Hypothalamus (tissue), 51 donors: ENCODE measurements at places on chromosomes 7 and 10.

DNA sequence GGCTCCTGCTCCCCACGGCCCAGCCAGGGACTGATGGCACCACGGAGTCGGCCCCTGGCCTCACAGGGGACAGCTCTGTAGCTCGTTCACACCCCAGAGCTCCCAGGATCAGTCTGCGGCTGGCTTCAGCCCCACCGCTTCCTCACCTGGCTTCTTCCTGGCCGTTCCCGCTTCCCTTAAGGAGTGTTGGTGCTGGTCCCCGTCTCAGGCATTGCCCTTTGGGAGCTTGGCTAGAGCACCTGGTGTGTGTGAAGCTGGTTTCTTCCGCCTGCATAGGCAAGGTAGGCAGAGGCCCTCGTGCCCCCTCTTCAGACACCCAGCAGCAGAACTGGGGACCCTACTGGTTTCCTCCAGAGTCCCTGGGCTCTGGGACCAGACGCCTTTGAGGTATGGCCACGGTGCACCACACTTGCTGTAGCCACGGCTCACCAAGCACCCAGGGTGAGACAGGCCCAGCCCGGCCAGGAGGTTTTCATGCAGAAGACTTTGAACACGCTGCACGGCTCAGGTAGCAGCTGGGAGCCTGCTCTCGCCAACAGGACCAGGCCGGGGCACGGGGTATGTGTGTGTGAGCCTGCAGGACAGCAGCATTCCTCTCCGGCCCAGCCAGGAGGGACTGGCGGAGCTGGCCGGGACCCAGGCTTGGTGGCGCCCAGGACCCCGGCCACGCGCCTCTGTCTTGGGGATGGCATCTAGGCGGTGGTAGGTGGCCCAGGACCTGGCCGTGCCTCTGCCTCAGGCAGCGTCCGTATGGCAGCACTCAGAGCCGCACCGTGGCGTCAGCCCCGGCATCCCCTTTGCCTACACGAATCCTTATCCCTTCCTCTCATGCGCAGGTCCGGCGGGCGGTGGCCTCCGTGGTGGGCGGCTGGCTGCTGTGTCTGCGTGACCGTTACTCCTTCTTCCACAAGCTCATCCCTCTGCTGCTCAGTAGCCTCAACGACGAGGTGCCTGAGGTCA, 13.2 kb upstream of the PRKAR1B start:
- no peak for DNase-seq

GRCh38 chr10:123860209-123860608, 31.4 kb downstream of the CPXM2 start:
- no peak for DNase-seq

GRCh38 chr10:17905491-17905890, 46.2 kb upstream of the SLC39A12 start:
- DNase-seq: no peak

DNA sequence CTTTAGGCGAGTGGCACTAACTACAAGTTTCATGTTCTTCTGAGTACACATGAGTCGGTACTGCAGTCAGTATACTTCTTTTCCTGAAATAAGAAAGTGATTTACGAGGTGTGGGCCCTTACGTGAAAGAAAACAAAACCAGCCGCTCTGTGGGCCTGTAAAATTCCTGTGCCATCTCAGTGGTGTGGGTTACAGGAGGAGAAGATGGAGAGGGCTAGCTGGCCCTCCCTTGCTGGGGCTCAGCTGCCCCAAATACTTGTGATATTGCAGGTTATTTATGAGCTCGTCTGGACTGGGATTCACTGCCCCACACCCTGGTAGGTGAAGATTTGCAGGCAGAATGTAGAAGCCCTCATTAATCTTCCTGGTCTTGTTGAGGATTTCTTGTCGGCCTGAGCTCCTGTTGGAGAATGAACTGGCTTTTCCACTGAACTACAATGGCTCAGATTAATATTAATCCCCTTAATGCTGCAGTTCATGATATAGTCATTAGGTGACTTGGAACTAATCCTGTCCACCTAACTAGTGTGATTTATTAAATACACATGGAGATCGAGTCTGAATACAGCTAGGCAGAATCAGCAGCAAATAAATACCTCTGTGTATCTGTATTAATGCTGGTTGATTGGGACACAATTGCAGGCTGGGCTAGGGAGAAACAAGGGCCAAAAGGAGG, 68.0 kb downstream of the GBF1 start:
- DNase-seq: no peak

- no peak for DNase-seq
Measured at GRCh38 chr10:72913287-72913686, 19.7 kb downstream of the OIT3 start.

- DNase-seq: no peak
Measured at GRCh38 chr7:3493499-3493898, 192.4 kb downstream of the SDK1 start.

DNA sequence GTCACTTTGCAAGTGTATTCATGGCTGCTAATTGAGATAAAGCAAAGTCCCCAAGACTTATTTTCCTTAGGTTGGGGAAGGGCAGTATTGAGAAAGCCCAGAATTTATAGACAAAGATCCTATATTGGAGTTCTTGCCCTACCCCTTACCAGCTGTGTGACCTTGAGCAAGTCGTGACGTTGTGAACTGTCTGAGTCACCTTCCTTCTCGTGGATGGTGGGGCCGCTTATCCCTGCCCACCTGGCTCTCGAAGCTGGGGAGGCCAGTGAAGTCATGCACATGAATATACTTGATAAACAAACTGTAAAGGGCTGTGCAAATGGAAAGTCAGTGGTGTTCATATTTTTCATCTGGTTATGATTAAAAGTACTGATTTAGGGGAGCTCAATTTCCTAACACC, 127.4 kb downstream of the TACC2 start:
- DNase-seq: no peak

DNA sequence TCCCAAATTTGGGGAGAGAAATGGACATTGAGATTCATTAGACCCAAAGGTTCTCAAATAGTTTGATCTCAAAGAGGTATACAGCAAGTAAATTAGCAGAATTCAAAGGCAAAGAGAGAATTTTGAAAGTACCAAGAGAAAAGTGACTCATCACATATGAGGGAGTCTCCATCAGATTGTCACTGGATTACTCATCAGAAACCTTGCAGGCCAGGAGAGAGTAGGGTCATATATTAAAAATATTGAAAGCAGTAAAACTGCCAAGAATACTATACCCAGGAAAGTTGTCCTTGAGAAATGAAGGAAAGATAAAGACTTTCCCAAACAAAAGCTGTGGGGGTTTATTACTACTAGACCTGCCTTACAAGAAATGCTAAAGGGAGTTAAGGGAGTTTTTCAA, 140.6 kb downstream of the TMEM168 start:
- DNase-seq: no peak

DNA sequence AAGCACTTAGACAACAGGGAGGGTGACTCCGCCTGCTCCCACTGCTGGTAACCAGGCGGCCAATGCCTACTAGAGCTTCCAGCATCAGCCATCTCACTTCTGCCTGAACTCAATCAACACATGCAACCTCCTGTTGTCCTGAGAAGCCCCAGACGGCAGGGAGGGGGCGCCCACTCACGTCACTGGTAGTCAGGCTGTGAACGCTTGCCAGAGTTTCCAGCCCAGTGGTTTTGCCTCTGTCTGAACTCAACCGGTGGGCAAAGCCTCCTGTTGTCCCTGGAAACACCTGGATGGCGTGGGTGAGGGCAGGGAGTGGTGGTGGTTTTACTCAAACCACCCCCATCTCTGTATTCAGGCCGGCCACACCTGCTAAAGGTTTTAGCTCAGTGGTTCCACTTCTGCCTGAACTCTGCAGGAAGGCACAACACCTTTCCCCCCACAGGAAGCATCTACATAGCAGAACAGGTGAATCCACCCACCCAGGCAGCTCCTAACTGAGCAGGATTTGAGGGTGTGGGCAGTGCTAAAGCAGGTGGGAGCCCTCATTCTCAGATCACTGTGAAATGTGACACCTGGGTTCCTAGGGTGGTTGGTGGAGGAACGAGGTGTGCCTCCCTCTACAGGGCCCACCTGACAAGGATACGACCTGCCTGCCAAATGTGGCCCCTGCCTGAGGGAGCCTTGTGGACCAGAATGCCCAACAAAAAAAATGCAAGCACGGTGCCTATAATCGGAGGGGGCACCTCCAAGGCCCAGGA, 563.0 kb upstream of the SEMA3D start:
- no peak for DNase-seq

DNA sequence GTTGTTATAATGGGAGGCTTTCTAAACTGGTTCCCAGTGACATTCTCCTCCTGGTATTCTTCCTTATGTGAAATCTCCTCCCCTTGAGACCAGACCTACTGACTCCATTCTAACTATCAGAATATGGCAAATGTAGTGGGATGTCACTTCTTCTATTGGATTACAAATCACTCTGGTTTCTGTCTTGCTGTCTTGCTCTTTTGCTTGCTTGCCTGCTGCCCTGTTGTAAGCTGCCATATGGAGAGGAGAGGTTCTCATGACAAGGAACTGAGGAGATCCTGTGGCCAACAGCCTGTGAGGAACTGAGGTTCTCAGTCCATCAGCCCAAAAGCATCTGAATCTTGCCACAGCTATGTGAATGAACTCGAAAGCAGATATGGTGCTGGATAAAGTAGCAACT, 4.7 kb upstream of the NRCAM start:
- no peak for DNase-seq

GRCh38 chr7:48158404-48158803, 12.9 kb upstream of the ABCA13 start:
- DNase-seq: no peak

DNA sequence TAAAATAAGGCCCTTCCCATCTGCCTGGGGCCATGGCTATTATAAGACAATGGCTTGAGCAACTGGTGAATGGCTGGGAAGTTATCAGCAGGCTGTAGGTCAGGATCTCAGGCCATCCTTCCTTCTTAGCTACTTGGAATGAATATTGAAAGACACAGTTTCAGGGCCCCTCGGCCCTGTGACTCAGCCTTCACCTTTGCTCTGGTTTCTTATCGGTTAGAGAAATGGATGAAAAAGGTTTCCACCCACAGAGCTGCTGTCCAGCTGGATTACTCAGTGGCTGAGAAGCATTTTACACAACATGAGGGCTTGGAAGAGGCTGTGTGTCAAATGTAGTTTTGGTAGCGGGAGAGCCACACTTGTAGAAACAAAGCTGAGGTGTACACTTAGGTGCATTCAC, 9.4 kb downstream of the ACSL5 start:
- DNase-seq: no peak

- no peak for DNase-seq
Measured at GRCh38 chr7:137968890-137969289, 33.0 kb downstream of the CREB3L2 start.

- no peak for DNase-seq
Measured at GRCh38 chr7:157814931-157815705, 478.3 kb downstream of the DNAJB6 start.

- no peak for DNase-seq
Measured at GRCh38 chr10:1944487-1944886, 207.2 kb upstream of the ADARB2 start.

GRCh38 chr7:50275430-50275829, 29.1 kb upstream of the IKZF1 start:
- DNase-seq: no peak
